ENCODE measurements at places on chromosomes 3 and 15. TPM values are rescaled to one million over a fixed set of nuclear protein-coding genes. Genes with fewer than 3 reads are reported as not detected.

GRCh38 chr15:39581242-39581792 lies 438 bp downstream of the THBS1 start:
- DNase-seq = no peak

GRCh38 chr3:132448216-132448961 lies 31.1 kb downstream of the DNAJC13 start:
- DNase-seq = peak; percentile 53

- no peak for DNase-seq
Observed at GRCh38 chr15:22973987-22974386, 6.2 kb downstream of the CYFIP1 start.

- no peak for DNase-seq
Observed at GRCh38 chr15:39921274-39921638, 1.2 kb upstream of the GPR176 start.

DNA sequence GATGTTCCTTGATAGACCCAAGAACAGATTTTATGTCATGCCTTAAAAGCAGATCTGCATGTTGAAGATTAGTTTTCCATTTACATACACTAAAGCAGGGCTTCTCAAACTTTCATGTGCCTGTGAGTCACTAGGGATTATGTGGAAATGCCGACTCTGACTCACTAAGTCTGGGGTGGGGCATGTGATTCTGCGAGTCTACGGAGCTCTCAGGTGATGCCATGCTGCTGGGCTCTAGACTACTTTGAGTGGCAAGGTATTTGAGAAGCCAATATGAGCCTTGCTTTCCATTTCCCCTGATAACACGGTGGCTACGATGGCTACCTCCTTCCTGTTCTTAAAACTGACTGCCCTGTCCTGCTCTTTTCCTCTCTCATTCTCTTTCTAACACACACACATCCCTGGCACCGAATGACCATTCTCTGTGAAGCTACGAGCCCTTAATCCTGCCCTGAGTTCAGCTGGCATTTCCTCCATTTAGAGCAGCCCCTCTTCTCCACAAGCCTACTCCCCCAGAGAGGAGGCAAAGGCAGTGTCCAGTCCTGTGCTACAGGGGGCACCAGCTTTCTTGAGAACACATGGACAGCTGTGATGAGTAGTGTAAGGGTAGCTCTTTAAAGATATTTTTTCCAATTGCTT lies 39.7 kb upstream of the PYGO1 start:
- no peak for DNase-seq

DNA sequence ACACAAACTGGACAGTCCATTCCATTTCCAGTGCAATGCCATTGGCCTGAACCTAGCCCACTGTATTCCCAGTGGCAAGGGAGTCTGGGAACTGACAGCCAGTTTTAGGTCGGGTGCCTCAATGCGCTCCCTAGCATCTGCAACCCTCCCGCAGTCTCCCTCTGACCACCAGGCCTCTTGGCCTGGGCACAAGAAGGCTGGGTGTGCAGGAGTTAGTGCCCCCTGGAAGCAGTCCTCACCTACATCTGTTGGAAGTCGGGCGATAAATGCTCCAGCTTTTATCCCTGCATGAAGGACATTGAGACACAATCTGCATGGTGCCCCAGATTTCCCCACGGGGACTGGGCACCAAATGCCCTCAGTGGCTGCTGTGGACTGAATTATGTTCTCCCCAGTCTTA lies 12.7 kb downstream of the C3orf22 start:
- DNase-seq = no peak

The HEG1 gene
- 25.6 TPM for polyA plus RNA-seq

The EAF1 gene
- 23.0 TPM for polyA plus RNA-seq

The SSUH2 gene
- polyA plus RNA-seq = 4.8 TPM

The EOMES gene
- 0.16 TPM for polyA plus RNA-seq

The FAM43A gene
- polyA plus RNA-seq = 8.4 TPM

All from renal cortex interstitium (tissue), 15 donors.